ENCODE measurements at places on chromosomes 6 and 20.

GRCh38 chr6:18192026-18192425 lies 36.8 kb downstream of the KDM1B start:
- DNase-seq: no peak

DNA sequence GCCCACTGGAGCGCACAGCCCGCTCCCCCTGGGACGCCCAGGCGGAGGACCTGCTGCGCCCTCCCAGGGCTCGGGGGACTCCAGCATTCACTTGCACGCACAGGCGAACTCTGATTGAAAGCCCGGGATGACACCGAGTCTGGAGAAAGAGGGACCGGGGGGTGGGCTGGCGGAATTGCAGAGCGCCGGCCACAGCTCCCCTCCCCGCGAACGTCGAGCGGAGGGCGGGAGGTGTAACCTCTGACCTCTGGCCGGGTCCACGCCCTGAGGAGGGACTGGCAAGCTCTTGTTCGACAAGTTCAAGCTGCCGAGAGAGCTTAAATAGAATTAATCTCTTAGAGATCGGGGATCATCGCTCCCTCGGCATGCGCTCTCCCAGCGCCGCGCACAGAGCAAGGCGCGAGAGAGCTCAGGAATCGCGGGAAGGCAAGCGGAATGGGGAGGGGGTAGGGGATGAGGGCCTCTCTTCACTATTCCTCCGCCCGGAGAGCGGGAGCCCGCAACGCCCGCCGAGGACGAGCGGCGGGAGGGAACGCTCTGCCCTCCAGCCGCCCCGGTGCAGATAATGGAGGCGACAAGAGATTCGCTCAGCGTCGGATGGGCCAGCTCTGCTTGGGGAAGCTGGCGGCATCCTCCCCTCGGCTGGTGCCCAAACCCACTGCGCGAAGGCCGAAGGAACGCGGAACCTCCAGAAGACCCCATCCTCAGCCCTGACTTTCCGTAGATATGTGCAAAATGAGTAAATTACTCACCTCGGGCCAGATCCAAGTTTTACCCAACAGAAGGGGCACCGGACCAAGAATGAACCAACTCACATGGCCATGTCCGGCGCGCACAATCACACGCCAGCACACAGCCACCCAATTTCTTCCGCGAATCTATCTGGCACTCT lies 761 bp upstream of the NR2E1 start:
- DNase-seq: peak; percentile 27

- DNase-seq: no peak
These were observed 5.8 kb upstream of the EEF1E1 start for GRCh38 chr6:8108031-8108660.

DNA sequence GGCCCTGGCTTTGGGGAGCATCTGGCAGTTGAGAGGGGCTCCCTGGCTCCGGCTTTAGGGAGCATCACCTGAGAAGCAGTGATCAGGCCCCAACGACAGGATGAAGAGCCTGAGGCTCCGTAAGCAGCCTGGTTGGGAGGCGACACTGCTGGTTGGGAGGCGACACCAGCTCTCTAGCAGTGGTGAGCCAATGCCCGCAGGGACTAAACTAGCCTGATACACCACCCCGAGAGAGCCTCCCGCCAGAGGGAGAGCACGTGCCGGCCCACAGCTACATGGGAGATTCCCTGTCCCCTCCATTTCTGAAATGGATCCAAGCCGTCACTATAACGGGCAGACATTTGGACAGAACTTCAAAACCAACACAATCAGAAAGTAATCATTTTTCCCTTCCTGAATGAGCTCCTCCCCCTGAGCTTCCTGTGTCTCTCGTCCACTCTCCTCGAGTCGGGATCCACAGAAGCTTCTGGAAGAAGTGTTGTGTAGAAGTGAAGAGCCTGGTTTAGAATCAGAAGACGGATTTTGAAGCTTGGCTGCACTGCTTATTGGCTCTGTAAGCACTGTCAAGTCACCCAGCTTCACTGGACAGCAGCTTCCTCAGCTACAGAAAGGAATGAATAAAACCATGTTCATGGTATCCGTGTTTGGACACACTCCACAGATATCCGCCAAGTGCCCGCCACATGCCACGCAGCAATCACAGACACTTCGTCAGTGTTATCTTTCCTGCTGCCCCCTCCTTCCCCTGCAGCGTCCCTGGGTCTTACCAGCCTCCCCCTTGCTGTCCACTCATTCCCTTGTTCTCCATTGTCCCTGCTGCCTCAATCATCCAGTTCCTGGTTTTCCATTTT lies 199.6 kb downstream of the TTLL2 start:
- no peak for DNase-seq

GRCh38 chr20:884983-885952 lies 30.9 kb downstream of the ANGPT4 start:
- no peak for DNase-seq

DNA sequence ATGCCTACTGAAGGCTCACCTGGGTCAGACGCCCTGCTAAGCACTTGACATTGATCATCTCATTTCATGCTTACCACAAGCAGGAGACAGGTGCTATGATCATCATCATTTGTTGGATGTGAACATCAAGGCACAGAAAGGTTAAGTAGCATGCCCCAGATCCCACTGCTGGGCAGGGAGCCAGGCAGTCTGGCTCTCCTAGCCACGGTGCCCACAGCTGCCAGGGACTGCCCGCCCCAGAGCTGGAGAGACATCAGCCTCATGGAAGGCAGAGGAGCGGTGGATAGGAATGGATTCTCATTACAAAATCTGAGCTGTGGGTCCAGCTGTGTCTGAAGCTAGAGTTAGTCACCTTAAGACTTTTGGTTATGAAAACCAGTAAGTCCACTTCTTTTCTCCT lies 3.6 kb downstream of the SULF2 start:
- peak; percentile 70 for DNase-seq

- no peak for DNase-seq
These were observed 88.8 kb downstream of the CD83 start for GRCh38 chr6:14206391-14206790.

DNA sequence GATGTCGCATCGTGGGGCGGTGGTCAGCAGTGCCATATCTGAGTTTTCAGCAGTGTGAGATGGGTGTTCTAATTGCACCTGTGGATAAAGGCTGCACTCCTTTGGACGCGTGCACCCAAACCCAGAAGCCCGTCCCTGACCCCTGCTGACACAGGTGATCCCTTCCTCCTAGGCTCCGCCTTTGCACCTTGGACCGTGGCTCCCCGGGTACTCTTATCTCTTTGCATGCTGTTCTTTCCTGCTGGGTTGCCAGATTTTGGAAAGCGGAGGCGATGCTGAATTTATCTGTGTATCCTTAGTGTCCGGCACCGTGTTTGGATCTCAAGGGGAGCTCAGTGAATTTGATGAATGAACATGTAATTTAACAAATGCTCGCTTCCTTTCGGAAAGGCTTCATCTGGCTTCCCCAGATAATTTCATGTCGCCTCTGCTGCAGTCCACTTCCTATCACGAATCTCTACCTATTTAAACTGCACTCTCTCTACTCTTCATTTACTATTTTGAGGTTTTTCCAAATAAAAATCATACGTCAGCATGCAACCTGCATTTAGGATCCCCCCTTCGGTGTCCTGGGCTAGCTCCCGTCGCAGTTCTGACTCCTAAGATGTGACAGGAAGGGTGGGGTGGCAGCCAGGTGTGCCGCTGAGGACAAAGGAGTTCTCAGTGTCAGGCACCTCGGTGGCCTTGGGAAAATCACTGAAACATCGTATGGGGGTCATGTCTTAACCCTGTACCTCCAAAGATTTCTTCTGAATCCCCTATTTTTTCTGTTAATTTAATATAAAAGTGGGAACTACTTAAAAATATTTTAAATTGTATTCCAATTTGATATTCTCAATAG lies 753 bp upstream of the PERP start:
- DNase-seq: peak; percentile 80

GRCh38 chr6:119591235-119591634 lies 241.7 kb upstream of the MAN1A1 start:
- no peak for DNase-seq

DNA sequence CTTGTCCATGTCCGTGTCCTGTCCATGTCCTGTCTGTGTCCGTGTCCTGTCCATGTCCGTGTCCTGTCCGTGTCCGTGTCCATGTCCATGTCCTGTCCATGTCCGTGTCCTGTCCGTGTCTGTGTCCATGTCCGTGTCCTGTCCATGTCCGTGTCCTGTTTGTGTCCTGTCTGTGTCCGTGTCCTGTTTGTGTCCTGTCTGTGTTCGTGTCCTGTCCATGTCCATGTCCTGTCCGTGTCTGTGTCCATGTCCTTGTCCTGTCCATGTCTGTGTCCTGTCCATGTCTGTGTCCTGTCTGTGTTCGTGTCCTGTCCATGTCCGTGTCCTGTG lies 55.0 kb upstream of the BHLHE23 start:
- no peak for DNase-seq

DNA sequence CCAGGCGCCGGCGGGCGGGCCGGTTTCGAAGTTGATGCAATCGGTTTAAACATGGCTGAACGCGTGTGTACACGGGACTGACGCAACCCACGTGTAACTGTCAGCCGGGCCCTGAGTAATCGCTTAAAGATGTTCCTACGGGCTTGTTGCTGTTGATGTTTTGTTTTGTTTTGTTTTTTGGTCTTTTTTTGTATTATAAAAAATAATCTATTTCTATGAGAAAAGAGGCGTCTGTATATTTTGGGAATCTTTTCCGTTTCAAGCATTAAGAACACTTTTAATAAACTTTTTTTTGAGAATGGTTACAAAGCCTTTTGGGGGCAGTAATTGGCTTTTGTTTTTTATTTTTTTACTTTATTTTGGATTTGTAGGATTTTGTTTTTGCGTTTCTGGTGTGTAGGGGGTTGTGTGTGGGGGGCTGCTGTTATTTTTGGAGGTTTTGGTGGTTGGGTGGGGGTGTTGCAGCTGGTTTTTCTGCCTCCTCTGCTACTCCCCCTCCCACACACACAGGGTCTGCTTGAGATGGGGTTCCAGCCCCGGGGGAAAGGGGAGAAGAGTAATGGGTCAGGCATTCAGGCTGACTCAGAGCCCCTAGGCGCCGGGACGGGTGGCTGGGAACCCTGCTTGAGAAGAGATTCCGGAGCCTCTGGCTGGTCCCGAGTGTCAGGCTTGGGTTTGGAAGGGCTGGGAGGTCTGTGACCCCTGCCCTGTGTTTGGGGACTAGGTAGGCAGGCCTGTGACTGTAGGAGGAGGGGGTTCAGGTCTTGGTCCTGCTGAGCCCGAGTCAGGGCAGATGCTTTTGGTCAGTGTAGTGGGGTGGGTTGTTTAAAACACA lies 2.0 kb downstream of the CEBPB start:
- DNase-seq: peak; percentile 91

GRCh38 chr6:44704240-44705150 lies 317.0 kb downstream of the CDC5L start:
- no peak for DNase-seq

GRCh38 chr6:38802497-38802896 lies 87.4 kb downstream of the DNAH8 start:
- no peak for DNase-seq

DNA sequence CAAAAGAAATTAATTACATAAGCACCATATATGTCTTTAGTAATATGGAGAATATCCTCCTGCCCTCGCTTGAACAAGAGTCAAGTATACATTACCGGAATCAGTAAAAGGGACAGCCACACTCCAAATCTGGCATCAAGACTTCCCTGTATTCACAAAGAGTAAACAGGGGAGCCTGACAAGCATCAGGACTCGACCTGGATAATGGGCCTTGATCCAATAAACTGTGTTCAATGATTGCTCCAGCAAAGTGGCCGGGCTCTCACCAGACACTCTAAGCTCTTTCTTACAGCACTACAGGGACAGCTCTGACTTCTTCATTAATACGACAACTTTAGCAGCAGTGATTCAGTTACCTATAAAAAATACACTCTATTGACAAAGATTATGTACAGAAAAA lies 307.9 kb upstream of the POU3F2 start:
- peak; percentile 28 for DNase-seq

DNA sequence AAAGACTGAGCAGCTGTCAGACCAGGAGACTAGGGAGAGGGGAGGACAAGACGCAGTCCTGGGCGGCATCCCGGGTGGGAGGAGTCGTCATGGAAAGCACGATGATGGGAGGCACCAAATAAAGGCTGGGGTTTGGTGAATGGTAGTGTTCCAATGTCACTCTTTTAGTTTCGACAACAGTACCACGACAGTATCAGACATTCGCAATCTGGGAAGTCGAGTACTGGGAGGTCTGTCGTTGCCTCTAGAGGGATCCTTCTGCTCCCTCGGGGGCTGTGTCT lies 32.1 kb downstream of the PSMG4 start:
- DNase-seq: no peak

GRCh38 chr6:157549468-157549745 lies 168.4 kb downstream of the ZDHHC14 start:
- no peak for DNase-seq

DNA sequence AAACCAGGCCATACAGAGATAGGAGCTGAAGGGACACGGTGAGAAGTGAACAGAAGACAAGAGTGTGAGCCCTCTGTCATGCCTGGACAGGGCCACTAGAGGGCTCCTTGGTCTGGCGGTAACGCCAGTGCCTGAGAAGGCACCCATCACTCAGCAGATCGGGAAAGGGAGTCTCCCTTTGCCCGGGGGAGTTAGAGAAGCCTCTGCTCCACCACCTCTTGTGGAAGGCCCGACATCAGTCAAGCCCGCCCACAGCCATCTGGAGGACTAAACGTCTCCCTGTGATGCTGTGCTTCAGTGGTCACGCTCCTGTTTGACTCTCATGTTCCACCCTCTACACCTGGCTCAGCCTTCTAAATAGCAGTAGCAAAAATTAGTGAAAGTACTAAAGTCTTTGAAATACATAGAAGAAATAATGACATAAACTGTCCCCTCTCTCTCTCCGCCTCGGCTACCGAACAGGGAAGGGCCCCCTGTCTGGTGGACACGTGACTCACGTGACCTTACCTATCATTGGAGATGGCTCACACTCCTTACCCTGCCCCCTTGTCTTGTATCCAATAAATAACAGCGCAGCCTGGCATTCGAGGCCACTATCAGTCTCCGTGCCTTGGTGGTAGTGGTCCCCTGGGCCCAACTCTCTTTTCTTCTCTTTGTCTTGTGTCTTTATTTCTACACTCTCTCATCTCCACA lies 66.7 kb downstream of the RPP21 start:
- peak; percentile 36 for DNase-seq

DNA sequence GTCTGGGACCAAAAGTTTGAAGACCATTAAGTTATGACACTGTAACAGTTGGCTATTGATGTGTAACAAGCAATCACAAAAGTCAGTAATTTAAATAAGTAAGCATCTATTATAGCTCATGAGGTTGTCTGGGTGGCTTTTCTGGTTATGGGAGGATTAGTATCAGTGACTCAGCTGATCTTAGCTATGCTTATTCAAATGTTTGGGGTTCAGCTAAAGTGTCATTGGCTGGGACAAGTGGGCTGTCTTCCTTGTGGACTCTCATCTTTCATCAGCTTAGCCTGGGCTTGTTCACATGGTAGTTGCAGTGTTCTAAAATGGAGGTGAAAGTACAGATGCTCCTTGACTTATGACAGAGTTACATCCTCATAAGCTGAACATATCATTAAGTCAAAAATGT lies 74.6 kb upstream of the LAMP5 start:
- no peak for DNase-seq
